Mesothelial cell of epicardium (in vitro differentiated cells): ENCODE measurements at places on chromosomes 5 and 9. TPM values are rescaled to one million over a fixed set of nuclear protein-coding genes. Genes with fewer than 3 reads are reported as not detected.

DNA sequence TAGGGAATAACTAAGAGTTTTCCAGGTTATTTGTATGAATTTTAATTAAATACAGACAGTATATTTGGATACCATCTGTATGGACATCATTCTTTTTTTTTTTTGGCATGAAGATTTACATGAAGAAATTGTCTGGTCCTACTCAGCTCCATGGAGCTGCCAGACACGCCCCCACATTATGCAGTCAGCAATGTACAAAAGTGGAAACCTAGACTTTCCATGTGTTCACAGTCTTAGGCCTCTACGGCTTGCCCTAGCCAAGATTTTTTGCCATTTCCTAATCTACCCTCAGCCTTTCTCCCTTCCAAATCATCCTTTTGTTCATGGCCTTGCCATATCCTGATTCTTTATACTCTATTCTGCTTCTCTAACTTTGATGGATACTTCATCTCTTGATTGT, 207.1 kb downstream of the SGCD start:
- no peak overlapping the region for H3K27ac ChIP-seq
- no peaks in the 10 kb centered on the region for H3K36me3 ChIP-seq
- DNase-seq: no peak
- H3K27me3 ChIP-seq: peaks cover 30% of the 10 kb centered on the region
- peaks cover 8% of the 10 kb centered on the region for H3K4me1 ChIP-seq

OR1L4 gene
- not detected in 3 replicates for total RNA-seq

GRCh38 chr9:26369093-26369492, 523.5 kb downstream of the CAAP1 start:
- H3K36me3 ChIP-seq: no peaks in the 10 kb centered on the region
- H3K27me3 ChIP-seq: no peaks in the 10 kb centered on the region
- no peak overlapping the region for H3K27ac ChIP-seq
- H3K4me1 ChIP-seq: no peaks in the 10 kb centered on the region
- no peak for DNase-seq

DNA sequence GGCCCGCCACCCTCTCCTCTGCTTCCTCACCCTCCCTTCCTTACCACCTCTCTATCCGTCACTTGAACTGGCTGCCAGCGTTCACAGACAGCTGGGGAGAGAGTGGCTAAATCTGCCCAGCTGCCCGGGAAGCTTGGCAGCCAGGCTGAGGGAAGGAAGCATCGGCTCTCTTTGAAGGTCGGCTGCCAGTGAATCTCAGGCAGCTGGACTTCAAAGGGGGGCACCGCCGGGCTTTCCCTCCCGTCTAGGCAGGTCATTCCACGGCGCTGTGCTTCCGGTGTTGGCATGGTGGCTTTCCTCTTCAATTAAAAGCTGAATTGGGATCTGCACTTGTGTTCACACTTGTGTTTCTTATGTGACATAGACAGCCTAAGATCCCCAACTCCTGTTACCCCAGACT, 174.0 kb downstream of the GDNF start:
- peaks cover 7% of the 10 kb centered on the region for H3K27me3 ChIP-seq
- H3K27ac ChIP-seq: no peak overlapping the region
- no peak overlapping the region for H3K4me3 ChIP-seq
- H3K4me1 ChIP-seq: peaks cover 33% of the 10 kb centered on the region
- DNase-seq: no peak
- H3K36me3 ChIP-seq: peaks cover 9% of the 10 kb centered on the region
